ENCODE measurements at places on chromosomes 1 and 21. TPM values are rescaled to one million over a fixed set of nuclear protein-coding genes. Genes with fewer than 3 reads are reported as not detected.

GRCh38 chr1:23838401-23838866 lies 13.2 kb upstream of the HMGCL start:
- DNase-seq, result peak; percentile 79

- no peak for DNase-seq
These were observed 40.0 kb upstream of the IKBKE start for GRCh38 chr1:206430031-206430983.

GRCh38 chr1:153057375-153057774 lies at the start of gene SPRR2A:
Gene SPRR2A (minus strand): TSS chr1:153057512. CDS start chr1:153056735, 777 bp downstream.
- no peak for DNase-seq

The ZNF648 gene
- not detected for total RNA-seq

The OR2M7 gene
- not detected for total RNA-seq

The NPHS2 gene
- not detected for total RNA-seq

The CLCA4 gene
- total RNA-seq, result not detected

The EDARADD gene
- 0.89 TPM for total RNA-seq

The LRRC53 gene
- total RNA-seq, result not detected

The DCST2 gene
- 1.4 TPM for total RNA-seq

The PTPRU gene
- total RNA-seq, result 35.1 TPM

The OR10J1 gene
- not detected for total RNA-seq

Measured in lower lobe of right lung (tissue), 2 donors.